NCI-H1417 treated with DMSO at 0.1 percent for 48 hours (cell line): ENCODE measurements at places on chromosomes 6 and 20.

DNA sequence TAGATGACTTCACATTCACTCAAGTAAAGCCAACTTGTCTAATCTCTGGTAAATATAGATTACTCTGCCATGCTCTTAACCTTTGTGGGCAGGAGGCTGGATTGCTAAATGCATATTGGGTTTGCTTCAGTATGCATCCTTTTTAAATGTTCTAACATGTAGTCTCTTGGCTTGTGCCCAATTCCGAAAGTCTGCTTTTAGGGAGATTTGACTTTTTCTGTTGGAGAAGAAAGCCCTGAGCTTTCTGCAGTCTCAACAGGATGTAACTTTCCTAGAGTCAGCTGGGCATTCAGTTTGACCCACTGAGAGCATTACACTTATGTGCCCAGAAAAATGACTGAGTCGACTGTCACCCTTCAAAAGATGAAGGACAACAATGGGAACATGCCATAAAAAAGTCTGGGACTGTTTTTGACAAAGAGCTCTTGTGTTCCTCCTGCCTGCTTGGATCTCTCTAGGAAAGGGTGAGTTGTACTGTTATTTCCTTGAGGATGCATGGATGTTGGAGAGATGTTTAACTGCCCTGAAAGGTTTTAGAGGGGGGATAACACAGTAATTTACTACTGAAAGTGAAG lies 299.4 kb downstream of the ZFAND3 start:
- DNase-seq = no peak

- peak; percentile 31 for DNase-seq
Measured at GRCh38 chr6:96899019-96899418, 1.3 kb upstream of the NDUFAF4 start.

- no peak for DNase-seq
Measured at GRCh38 chr6:90425161-90425641, 128.6 kb upstream of the BACH2 start.

DNA sequence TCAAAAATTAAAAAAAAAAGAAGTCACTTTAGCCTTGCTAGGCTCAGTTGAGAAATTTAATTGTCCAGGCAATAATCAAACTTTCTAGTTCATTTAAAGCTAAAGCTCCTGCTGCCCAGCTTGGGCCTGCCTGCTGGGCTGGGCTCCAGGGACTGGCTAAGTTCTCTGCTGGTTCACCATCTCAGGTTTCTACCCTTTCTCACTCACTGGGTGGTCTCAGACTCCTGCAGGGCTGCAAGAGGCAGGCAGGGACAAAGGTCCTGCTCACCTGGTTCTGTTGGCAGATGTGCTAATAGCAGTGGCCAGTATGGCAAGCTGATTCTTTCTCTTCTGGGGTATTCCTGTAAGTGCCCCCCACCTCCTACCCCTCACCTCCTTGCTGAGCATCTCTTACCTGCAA lies 21.2 kb upstream of the RTF2 start:
- DNase-seq = no peak

GRCh38 chr6:15344192-15344519 lies 98.3 kb downstream of the JARID2 start:
- DNase-seq = no peak

DNA sequence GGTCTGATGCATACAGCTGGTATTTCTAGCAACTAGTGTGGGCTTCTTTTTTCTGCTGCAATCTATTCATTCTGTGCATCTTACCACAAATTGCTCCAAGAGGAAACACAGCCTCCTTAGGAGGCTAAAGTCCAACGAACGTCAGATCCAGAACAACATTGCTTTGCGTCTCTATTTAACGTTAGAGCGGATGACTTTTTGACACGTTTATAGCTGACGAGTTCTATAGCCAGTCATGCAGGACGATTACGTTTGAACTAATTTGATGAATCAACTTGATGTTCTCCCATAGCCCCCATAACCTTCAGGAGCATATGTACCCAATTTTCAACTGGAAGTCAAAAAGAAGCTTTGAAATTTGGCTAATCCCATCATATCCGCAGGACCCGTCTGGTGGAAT lies 59.9 kb downstream of the TSHZ2 start:
- no peak for DNase-seq

- no peak for DNase-seq
Measured at GRCh38 chr20:49279677-49280462, 2.0 kb upstream of the ZNFX1 start.
